ENCODE measurements at places on chromosomes 5 and 9.

- DNase-seq = no peak
These were observed 518 bp downstream of the ZDHHC12 start for GRCh38 chr9:128723352-128723865.

GRCh38 chr5:169719360-169720314, 82.6 kb downstream of the DOCK2 start:
- no peak for DNase-seq

DNA sequence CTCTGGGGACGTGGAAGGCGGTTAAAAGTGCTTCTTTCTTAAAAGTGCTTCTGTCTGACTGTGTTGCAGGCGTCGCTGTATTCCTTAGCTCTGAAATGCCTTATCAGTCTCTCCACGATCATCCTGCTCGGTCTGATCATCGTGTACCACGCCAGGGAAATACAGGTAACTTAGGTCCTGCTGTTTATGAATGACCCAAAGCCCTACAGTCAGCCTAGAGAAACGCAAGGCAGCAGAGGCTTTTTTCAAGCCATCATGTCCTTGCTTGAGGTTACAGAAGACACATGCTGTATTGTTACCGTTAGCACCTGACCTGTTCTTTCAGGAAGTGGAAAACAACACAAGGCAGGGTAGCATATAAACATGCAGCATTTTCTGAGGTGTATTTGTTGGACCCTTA, 2.0 kb downstream of the KCNN2 start:
- DNase-seq = no peak

- DNase-seq = no peak
These were observed 14.7 kb upstream of the FGF1 start for GRCh38 chr5:142700566-142700965.

DNA sequence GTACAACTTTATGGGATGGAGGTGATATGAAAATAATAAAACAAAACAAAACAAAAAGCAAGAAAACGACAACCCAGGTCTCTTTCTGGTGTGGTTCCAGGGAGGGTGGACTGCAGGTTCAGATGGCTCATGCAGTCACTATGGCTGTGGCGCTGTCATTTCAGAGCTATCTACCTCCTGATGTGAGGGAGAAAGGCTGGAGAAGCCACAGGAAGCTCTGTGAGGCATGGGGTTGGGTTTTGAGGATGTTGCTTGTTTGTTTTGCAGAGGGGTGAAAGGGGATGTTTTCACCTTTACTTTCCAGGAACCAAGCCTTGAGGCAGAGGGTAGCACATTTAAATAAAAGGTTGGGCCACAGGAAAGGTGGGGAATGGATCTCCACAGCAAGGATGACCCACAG, 18.7 kb downstream of the NIPAL4 start:
- DNase-seq = no peak

DNA sequence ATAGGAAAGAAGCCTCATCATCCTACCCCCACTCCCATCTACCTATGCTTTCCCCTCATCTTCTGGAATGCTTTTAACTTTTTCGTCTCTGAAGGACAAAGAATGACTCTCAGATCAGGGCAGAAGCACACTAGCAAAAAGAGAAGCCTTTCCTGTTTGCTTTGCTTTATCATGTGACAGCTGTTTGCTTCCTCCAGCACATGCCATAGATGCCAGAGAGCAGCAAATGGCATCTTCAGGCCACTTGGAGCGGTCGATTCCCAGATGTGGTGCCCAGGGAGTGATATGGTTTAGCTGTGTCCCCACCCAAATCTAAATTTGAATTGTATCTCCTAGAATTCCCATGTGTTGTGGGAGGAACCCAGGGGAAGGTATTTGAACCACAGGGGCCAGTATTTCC, 294.8 kb downstream of the GADD45G start:
- DNase-seq = no peak

DNA sequence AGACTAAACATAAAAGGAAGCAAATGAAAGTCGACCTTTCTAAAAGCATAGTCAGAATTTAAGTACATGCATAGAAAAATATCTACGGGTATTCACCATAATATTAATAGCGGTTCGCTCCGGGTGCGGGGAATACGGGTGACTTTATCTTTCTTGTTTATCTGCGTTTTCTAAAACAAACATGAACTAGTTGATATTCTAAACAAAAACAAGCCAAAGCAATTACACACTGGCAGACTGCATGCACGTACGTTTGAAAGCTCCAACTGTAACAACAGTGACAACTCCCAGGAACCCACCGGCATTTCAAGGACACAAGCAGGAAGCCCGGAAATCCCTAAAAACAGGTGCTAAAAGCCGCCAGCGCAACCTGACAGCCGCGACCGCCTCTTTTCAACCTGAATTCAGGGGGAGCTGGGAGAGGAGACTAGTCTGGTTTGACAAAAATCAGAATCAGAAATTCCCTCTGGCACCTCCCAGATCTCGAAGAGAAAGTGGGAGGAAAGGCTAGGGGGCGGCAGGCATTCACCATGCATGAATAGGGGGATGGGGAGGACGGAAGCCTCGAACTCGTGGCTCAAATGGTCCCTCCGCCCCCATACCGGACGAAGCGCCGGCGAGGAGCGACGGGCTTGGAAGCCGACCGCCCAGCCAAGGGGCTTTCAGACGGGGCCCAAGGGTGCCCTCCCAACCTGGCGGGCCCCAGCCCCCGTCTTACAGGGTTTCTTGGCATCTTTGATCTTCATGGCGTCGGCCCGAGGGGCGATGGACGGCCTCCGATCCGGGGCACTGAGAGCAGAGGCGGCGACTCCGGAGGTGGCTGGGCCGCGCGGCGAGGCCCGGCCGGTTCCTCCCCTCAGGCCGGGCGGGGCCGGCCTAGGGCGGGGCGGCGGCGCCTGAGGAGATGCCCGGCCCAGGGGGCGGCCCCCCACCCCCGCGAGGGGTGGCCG, at the start of gene PANK3:
Gene PANK3 (minus strand): TSS at position 831 of the 950 bp plus-strand sequence. CDS start 85 bp downstream, at position 746.
- no peak for DNase-seq
